Kidney glomerular epithelial cell (primary cell): ENCODE measurements at places on chromosomes 5 and 9.

DNA sequence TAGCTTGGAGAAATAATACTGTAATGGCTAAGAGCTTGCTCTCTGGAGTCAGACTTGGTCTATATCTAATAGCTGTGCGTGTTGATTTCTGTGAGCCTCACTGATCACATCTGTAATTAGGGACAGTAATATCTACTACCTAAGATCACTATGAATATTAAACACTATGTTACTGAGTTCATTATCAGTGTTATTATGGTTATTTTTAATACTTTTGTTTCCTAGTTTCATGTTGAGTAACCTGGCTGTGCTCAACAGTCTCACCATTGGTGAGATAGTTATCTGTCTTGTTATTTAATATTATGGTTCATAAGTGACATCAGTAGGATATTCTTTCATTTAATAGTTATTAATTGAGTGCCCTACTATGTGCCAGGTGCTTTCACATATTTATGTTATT is 22.4 kb upstream of the CAVIN4 start:
- DNase-seq, result no peak

- DNase-seq, result no peak
These were observed 209.7 kb upstream of the PRR16 start for GRCh38 chr5:120254385-120254784.

DNA sequence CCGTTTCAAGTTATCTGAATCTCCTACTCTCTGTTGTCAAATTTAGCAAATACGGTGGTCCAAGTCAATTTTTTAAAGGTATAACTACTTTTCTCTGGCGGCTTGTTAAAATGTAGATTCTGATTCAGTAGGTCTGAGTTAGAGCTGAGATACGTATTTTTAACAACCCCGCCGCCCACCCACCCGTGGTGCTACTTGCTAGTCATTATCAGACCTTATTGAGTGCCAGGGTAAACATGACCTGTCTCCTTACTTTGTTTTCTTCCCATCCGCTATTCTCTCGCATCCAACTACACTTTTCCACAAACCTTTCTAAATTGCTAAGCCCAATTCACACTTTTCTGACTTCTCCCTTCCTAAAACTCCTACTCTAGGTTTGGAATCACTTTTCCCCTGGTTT is 694 bp upstream of the PLAA start:
- no peak for DNase-seq

- DNase-seq, result no peak
These were observed 1.1 kb downstream of the CFAP90 start for GRCh38 chr5:7849681-7850394.

DNA sequence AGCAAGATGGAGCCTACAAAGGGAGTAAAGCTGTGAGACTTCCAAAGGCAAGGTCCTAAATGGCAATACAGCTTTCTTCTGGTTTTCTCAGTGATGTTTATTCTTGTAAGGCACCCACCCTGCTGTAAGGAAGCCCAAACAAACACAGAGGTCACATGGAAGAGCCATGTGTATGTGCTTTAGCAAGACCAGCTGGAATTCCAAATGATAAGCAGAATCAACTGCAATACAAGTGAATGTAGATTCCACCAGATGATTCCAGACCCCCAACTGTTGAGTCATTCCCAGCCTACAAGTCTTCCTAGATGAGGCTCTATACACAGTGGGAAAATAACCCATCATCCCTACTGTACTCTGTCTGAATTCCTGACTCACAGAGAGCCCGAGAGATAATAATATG is 122.8 kb downstream of the DEPDC1B start:
- DNase-seq, result no peak

- peak; percentile 46 for DNase-seq
These were observed 789 bp downstream of the SEMA6A start for GRCh38 chr5:116573702-116574366.

DNA sequence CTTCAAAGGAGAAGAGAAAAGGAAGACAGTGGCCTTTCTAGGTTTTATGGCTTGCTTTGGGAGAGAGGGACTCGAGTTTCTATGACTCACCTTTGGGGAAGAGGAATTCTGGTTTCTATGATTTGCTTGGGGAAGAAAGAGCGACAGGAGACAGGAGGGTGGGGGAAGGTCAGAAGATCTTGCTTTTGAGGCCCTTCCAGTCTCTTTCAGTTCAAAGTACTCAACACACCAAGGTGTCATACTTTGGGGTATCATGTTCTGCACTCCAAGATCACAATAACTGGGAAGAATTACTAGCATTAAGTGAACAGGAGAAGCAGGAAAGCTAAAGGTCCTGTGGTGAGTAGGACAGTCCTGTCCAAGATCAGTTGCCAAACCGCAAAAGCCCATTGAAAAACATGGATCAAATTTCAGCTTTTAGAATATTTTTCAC is 324.5 kb downstream of the ARHGEF28 start:
- DNase-seq, result peak; percentile 5

GRCh38 chr5:94928891-94929290 is 310.4 kb downstream of the SLF1 start:
- no peak for DNase-seq

GRCh38 chr9:87422999-87423398 is 74.7 kb upstream of the DAPK1 start:
- no peak for DNase-seq

DNA sequence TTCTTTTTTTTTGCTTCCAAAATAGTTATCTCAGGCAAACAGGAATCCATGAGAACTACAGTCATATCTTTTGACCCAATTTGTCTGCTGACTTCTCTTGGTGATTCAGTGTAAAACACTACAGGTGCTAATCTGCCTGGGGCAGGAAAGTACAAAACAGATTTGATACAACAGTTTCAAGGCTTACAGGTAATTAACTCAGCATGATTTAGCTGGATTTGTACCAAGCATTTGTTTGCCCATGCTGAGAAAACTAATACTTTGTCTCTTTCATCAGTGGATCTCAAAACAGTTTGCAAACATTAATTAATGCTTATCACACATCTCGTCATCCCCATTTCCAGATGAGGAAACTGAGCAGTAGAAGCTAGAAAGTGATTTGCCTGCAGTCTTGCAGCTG is 312.5 kb upstream of the SEMA6A start:
- no peak for DNase-seq

DNA sequence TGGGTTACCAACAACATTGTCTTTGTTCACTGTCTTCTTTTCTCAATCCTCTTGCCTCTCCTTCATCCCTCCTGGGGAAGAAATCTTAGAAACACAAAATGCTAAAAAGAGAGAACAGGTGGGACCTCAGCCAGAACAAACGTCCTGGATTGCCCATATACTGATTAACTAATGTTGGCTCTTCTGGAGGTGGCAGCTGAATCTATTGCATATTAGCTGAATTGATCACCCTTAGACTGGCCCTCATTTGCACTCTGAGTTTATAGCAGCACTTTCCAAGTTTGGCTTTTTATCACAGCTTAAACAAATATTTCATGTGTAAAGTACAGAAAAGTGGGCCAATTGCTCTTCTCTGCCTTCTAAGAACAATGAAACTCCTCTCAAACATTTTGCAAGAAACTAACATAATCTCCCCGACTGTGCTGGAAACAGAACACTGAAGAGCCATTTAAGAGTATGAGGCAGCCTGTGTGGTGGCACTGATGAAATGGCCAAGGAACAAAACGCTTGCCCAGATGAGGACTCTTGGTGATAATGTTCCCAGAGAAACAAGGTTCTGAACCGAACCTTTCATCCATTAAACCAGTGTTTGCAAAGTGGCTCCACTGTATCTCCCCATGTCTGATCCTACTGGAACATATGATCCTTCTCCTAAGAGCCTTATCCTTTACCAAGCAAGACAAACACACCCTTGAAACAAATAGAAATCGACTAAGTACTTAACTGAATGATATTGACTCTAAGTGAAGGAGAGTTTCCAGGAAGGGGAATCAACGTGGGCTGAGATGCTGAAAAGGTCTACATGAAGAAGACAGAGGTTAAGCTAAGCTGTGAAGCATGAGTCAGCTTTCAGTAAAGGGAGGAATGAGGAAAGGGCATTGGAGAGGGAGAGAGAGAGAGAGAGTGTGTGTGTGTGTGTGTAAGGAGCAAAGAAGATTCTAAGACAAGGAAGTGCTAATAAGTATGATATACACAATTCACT is 83.2 kb upstream of the LIFR start:
- DNase-seq, result peak; percentile 12

DNA sequence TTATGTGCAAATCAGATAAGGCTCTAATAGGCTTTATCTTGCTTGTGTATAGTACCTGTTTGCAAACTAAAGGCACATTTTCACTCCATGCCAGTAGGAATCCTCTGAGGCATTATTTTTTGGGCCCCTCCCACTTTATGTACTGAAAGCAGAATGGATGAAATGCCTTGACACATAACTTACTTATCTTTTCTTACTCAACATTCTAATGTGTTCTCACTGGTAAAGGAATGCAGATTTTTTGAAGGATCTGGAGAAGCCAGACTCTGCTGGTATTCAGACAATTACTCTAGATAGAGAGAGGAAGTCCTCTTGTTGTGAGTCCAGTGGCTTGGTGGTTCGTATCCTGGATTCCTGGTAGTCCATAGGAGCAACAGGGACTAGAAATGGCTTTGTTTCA is 336.7 kb downstream of the CCDC171 start:
- no peak for DNase-seq

GRCh38 chr5:135011355-135012032 is 22.5 kb downstream of the PITX1 start:
- no peak for DNase-seq

- DNase-seq, result no peak
These were observed 32.0 kb downstream of the SLC46A2 start for GRCh38 chr9:112858625-112859147.

DNA sequence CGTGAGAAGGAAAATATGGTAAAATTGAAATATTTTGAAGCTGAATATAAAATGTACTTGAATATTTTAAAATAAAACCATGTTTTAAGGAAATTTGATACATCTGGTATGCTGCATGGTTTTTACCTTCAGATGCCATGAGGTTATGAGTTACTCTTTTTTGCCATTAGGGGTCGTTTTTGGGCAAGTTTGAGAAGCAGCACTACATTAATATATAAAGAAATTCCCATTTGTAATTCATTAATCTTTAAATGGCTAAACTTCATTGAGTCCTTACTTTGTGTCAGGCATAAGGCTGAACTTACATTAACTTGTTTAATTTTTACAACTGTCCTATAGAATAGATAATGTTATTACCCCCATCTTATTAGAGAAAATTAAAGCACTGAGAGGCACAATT is 152.3 kb downstream of the KDM4C start:
- DNase-seq, result peak; percentile 14

GRCh38 chr5:129945774-129946270 is 41.6 kb downstream of the CHSY3 start:
- DNase-seq, result no peak

GRCh38 chr5:60701321-60701968 is 1.5 kb upstream of the DEPDC1B start:
- peak; percentile 57 for DNase-seq

GRCh38 chr9:38039090-38039906 is 29.7 kb downstream of the SHB start:
- no peak for DNase-seq

DNA sequence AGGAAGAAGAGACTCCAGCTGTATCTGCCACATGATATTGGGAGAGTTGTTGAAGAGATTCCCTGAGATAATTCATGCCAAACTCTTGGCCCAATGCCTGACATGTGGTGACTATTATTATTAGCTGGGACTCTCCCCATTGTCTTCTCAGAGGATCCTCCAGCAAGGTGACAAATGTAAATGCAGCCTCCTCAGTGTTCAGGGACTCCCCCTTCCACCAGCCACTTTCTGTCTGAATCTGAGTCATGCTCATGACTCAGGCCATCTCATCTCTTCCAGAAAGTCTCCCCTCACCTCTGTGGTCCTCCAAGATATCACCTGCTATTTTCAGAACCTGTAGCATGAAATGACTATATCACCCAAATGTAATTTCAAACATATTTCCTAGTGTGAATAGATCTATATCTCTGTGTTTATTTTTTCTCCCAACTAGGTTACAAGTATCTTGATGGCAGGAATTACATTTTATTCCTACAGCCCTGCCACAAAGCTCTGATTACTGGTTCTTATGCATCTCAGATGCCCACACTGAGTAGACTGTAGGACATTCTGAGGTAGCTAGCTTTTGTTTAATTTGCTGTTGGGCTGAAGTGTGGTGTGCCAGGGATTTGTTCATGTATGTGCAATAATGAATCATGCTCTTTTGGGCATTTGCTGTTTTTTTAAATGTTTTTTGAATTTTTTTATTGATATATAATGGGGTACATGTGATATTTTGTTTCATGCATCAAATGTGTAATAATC is 126.6 kb upstream of the IL12B start:
- DNase-seq, result peak; percentile 25

DNA sequence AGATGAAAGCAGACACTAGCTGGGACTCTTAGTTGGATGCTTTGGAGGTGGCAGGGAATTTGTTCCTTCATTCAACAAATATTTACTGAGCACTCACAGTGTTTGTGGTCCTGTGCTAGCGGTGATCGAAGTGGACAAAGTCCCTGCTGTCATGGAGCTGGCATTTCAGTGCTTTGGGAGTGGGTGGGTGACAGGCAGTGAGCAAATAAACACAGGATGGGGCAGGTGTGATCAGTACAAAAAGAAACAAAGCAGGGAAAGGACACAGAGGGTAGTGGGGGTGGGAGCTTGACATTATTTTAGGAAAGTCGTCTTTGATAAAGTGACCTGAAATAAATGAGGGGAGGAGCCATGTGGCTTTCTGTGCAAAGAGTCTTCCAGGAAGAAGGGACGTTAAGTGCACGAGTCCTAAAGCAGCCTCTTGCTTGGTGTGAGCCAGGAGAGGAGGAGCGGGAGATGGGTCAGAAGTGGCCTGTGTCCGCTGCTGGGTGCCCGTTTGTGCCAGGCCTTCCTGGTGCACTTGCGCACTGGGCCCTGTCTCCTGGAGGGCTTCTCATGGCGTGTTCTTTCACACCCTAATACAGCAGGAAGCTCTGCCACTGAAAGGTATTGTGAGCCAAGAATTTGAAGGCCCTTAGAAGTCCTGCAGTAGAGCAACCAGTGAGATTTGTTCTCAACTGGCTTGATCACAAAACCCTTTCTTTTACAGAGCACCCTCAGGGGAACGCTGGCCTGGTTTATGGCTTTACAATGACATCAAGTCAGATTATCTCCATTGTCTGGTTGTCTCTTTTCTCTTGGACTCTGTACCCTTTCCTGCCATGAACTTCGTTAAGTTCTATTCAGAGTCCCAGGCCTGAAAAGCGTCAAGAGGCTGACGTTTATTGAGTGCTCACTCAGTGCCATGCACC is 14.8 kb downstream of the NDST1 start:
- no peak for DNase-seq

DNA sequence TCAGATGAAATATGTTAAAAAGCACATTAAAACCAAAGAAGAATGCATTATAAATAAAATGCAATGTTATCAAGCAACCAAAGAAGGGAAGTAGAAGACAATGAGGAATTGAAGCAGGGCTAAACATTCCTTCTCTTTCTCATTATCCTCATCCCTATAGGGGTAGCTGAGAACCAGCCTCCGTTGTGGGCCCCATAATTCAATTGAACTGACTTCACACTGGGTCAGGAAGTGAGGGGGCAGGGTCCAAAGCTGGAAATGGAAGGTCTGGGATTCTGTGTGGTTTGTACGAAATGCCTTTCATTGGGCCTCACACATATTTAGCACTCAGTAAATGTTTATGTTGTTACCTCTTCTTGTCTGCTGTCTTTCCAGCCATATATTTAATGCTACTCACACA is 220.4 kb upstream of the CD180 start:
- no peak for DNase-seq

- DNase-seq, result no peak
These were observed 104.3 kb upstream of the ARRDC3 start for GRCh38 chr5:91487420-91487819.

GRCh38 chr5:80231243-80231642 is 24.6 kb downstream of the SERINC5 start:
- DNase-seq, result peak; percentile 77

GRCh38 chr9:75830303-75830702 is 60.2 kb upstream of the PCSK5 start:
- no peak for DNase-seq
